ENCODE measurements at places on chromosomes 3 and 15. TPM values are rescaled to one million over a fixed set of nuclear protein-coding genes. Genes with fewer than 3 reads are reported as not detected.

BOC gene
- not detected for total RNA-seq

SLC6A11 gene
- not detected for total RNA-seq

PIERCE2 gene
- 0.87 TPM for total RNA-seq

IP6K1 gene
- 37.3 TPM for total RNA-seq

CD200 gene
- 3.1 TPM for total RNA-seq

- no peak for DNase-seq
These were observed 5.9 kb upstream of the CLDN16 start for GRCh38 chr3:190382082-190382481.

DNA sequence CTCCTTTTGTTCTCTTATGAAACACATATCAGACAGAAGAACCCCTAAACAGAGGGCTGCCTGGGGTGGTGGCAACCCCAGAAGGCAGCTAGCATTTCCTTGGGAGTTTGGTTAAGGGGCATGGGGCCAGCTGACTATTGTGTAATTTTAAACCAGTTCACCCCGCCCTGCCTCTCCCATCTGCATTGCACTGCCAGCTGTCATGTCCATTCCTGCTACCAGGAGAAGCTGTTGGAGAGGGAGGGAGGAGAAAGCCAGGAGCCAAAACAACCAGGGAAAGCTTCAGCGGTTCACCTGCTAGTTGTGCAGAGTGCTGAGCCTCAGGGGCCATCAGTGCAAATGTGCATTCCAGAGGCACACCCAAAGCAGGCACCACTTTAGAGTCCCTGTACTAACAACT, 47.6 kb upstream of the ATP1B3 start:
- no peak for DNase-seq

- DNase-seq = no peak
These were observed 297.4 kb downstream of the PLCL2 start for GRCh38 chr3:17182166-17182565.

DNA sequence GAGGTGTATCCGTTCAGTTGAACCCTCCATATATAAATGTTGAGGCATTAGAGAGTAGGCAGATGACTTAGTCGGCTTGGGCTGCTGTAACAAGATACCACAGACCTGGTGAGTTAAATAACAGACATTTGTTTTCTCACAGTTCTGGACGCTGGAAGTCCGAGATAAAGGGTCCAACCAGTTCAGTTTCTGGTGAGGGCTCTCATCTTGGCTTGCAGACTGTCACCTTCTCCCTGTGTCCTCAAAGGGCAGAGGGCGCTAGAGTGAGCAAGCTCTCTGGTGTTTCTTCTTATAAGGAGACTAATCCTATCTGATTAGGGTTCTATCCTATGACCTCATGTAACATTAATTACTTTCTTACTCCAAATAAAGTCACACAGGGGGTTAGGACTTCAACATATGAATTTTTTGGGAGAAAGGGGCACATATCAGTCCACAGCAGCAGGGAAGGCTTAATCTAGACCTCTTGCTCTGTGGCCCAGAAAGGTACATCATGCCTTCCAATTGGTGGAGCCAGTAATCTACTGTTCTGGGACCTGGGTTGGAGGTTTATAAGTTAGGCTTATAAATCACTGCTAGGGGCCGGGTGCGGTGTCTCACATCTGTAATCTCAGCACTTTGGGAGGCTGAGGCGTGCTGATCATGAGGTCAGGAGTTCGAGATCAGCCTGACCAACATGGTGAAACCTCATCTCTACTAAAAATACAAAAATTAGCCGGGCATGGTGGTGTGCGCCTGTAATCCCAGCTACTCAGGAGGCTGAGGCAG, 26.3 kb upstream of the SLC28A2 start:
- no peak for DNase-seq

DNA sequence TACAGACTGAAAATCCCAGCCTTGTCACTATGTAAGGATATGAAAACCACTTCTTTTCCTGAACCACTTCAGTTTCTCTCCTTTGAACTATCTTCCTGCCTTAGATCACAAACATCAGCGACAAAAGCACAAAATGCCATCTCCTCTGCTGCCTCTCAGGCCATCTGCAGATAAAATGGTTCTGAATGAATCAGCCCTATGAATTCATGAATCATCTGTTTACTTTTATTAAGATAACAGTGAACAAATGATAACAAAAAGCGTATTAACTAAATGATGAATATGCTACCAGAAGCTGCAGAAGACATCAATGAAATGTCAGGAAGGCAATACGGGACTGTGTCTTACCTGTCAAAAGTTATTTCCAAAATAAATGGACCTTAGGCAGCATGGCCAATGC, 928.1 kb downstream of the ROBO1 start:
- DNase-seq = no peak

All from lung microvascular endothelial cell (primary cell).